ENCODE measurements at places on chromosomes 6 and 20.

- DNase-seq, result no peak
Observed at GRCh38 chr20:35446356-35447078, 8.5 kb upstream of the GDF5 start.

- DNase-seq, result peak; percentile 65
Observed at GRCh38 chr6:35728683-35729678, 7.9 kb upstream of the ARMC12 start.

DNA sequence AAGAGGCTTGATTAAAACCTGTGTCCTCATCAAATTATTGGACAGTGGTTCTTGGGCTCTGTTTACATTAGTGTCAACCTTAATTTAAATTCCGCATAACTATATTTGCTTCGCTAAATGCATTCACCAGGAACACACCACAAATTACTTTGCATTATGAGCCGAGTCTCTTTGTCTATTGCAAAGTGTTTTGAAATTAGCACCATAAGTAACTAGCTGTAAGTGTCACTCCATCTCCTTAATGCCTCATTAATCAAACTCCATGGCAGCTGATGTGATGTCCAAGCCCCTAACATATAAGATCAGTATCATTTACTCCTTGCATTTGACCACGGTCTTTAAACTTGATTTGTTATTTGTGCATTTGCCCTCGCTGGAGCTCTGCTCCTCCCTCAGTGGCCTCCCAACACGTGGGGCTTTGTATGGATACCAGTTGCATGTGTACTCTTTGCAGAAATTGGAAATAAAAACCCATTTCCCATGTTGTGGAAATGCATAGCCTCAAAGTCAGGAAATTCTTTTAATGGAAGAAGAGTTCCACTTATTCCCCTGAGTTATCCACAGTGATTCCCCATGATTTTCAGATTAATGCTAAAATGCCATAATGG, 24.6 kb downstream of the FOXA2 start:
- no peak for DNase-seq

DNA sequence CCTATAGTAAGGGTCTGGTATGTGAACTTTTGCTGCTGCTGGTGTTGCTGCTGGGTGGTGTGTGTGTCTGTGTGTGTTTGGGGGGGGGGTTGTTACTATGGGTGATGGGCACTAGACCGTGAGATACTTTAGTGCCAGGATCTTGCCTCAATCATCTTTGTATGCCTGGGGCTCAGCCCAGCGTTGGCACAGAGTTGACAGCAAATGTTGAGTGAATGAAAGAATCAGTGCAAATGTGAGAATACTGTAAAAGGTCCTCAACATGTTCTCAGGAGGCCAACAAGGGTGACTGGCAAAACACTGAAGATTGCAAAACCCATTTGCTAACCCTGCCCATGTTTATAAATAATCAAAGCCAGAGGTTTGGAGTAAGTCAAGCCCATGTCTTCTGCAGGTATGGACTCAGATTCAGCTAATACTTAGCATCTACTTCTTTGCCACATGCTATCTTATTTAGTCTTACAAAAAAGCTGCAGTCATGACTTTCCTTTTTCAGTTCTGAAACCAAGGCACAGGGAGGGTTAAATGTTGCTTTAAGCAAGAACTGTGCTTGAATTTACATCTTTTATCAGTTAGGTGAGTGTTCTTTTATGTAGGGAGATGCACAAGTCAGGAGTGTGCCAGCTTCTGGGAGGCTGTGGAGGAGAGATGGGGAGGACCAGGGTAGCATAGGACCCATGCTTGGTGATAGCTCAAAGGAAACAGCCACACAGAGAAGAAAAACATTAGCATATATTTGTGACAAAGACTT, 125.3 kb upstream of the SPACA1 start:
- DNase-seq, result no peak

- no peak for DNase-seq
Observed at GRCh38 chr20:52800734-52801627, 171.2 kb upstream of the TSHZ2 start.

DNA sequence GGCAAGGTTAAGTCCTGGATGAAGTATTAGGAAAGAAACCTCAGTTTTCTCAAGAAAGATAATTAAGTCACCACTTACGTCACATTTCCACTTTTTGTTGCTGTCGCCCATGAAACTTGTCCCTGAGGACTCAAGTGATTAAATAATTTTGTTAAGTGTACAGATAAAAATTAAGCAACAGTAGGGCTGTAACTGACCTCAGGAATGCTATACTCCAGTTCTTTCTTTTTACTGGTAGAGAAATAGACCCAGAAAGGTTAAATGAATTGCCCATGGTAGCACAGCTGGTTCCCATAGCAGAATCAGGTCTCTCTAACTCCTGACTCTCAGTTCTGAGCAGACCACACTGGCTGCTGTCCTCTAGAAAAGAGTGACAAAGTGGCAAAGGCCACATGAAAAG, 54.5 kb downstream of the CLIC5 start:
- DNase-seq, result no peak

DNA sequence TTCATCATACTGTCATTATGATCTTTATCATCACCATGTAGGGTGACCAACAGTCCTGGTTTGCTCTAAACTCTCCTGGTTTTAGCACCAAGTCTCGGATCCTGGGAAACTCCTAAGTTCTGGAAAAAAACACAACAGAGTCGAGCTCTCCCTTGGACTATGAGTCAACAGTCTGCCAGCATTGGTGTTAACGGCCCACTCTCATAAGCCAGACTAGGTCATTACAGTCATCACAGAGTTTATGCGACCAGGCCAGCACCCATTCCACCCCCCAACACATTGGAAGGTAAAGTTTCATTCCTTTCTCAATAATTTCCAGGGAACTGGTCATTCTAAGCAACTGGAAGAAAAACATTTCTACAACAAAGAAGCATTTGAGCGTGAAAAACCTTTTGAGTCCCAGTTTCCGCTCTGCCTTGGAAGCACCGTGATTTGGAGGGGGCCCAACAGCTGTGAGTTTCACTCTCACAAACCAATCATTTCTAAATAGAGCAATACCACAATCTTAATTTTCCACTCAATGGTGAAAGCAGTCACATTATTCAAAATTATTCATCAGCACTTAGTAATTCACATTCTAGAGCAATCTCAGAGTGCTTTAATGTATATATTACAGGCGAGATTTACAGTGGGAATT, 445.0 kb downstream of the CDH26 start:
- no peak for DNase-seq

DNA sequence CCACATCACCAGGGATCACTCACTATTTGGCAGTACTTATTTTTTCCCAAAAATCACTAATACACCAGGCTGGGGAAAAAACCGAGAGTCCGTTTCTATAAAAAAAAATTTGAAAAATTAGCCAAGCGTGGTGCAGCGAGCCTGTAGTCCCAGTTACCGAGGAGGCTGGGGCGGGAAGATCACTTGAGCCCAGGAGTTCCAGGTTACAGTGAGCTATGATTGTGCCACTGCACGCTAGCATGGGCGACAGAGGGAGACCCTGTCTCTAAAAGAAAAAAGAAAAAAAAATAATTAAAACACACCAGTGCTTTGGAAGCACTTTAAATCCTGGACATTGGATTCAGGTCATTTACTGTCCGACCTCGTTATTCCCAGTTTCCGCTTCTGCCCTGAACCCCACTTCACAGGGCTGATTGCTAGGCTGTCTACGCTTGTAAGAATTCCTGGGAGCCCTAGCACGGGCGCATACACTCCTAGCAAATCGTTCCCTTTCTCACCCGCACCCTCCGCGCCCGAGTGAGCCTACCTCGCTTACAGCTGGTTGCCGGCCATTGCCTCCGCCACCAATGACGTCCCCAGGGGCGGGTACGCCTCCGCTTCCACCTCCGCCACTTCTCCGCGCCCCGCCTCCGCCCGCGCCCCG, at the start of gene TPMT:
Gene TPMT, minus strand, starts transcription at position 571 of the 643 bp plus-strand sequence. CDS start 5,950 bp downstream, outside the sequence.
- DNase-seq, result no peak

GRCh38 chr20:17676942-17677341, 5.1 kb downstream of the RRBP1 start:
- no peak for DNase-seq

GRCh38 chr6:87742106-87742505, 40.1 kb upstream of the AKIRIN2 start:
- peak; percentile 53 for DNase-seq
